GM04504 (cell line): ENCODE measurements at places on chromosomes 5 and 9.

DNA sequence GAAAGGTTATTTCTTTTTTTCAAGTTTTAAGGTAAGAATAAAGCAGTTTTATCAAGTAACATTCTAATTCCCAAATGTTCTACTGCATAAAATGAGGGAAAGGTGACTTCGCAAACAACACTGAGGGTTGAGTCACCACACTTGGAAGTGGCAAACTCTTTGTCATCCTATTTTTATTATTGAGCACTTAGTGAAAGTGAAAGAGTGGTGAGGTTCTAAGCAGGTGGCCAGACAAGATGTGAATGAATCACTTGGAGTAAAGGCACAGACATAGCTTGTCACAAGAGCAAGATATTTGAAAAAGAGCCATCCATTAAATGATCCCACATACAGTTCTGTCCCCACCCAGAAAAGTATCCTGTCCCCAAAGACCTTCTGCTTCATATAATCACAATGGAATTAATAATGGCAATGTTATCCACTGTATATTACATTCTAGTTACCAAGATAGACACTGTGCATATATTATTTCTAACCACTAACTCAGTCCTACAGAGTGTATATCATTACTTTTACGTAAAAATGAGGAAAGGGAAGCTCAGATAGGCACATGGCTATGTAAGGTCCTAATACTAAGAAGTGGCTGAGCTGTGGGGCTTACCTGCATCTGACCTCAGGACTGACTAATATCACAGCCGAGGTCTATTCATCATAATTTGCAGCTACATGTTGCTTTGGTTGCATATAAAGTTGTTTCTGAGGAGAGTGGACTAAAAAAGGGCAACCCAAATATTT, 730.4 kb upstream of the MEF2C start:
- no peak for DNase-seq

GRCh38 chr9:115980502-115980901, 173.1 kb upstream of the PAPPA start:
- DNase-seq = no peak

- DNase-seq = no peak
Observed at GRCh38 chr5:139795074-139796001, at the start of gene PSD2. PSD2 (plus strand) TSS chr5:139795808; CDS start chr5:139809441, 13,633 bp downstream.

DNA sequence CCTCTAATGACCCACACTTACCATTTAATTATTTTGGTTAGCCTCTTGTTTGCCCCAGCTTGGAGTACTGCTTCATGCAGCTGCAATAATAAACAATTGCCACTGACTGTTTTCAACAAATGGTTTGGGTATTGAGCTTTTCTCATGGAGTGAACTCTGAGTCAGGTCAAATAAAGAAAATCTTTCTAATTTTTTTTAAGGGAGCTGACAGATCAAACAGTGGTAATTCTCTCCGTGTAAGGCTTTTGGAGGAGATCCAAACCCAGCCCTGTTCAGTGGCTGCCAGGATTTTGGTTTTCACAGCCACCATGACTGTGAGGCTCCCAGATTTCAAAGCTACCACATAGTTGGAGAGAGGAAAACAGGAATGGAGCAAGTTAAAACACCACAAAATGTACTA, 110.7 kb upstream of the EFNA5 start:
- DNase-seq = no peak
